ENCODE measurements at places on chromosomes 3 and 15.

GRCh38 chr15:74180881-74181602 is 7.5 kb downstream of the ISLR start:
- DNase-seq: no peak

- DNase-seq: no peak
These were observed 38.8 kb downstream of the IMPG2 start for GRCh38 chr3:101281521-101282030.

GRCh38 chr3:168688267-168688666 is 592.5 kb upstream of the GOLIM4 start:
- DNase-seq: no peak

DNA sequence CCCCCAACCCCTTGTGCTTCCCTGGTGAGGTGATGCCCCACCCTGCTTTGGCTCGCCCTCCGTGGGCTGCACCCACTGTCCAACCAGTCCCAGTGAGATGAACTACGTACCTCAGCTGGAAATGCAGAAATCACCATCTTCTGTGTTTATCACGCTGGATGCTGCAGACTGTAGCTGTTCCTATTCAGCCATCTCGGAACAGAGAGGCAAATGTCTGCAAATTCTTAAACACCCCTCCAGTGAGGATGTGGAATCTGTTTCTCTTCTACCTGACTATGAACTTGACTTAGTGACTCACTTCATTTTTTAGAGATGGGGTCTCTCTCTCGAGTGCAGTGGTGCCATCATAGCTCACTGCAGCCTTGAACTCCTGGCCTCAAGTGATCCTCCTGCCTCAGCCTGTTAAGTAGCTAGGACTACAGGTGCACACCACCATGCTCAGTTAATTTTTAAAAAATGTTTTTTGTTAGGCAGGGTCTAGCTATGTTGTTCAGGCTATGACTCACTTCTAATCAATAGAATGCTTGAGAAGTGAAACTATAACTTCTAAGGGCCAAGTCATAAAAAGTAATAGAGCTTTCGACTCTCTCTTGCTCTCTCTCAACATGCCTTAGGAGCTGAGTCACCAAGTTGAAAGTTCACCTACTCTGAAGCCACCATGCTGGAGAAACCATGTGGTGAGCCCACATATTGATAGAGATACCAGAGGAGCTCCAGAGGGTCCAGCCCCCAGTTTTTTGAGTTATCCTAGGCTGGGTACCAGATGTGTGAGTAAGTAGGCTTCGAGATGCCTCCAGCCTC is 11.5 kb upstream of the PARP14 start:
- no peak for DNase-seq

- DNase-seq: no peak
These were observed 40.1 kb upstream of the RASGRF1 start for GRCh38 chr15:79130535-79131130.

- no peak for DNase-seq
These were observed 4.5 kb downstream of the LRRC31 start for GRCh38 chr3:169865176-169865767.

- DNase-seq: no peak
These were observed 16.5 kb downstream of the HPS3 start for GRCh38 chr3:149145974-149146373.

DNA sequence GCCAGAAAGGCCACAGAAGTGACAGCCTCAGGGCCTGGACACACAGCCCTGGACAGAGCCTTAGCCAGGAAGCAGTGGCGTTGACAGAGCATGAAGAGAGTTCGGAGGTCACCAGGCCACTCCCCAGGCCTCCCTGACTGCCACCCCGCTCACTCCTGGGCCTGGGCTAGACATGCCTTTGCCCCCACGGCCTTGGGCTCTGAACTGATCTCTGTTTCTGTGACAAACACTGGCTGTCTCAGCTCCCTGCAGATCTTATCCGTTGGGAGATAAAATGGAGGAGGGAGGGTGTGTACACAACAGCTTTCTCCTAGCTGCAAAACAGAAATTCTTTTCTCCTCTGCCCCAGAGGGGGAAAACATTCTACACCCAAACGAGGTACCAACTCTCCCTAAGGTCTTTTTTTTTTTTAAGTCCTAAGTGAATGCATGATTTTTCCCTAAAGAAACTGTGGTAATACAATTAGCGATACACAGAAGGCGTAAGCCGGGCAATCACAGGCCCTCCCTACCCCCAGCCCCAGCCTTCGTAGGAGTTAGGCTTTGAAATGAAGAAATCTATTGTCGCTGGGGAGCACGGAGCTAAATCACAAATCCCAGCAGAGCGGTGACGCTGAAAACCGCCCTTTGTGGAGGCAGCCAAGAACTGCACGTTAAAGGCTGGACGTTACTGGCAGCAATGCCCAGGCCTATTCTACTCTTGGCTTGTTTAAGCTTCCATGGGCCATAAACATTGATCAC is 45.0 kb downstream of the SRGAP3 start:
- DNase-seq: no peak

DNA sequence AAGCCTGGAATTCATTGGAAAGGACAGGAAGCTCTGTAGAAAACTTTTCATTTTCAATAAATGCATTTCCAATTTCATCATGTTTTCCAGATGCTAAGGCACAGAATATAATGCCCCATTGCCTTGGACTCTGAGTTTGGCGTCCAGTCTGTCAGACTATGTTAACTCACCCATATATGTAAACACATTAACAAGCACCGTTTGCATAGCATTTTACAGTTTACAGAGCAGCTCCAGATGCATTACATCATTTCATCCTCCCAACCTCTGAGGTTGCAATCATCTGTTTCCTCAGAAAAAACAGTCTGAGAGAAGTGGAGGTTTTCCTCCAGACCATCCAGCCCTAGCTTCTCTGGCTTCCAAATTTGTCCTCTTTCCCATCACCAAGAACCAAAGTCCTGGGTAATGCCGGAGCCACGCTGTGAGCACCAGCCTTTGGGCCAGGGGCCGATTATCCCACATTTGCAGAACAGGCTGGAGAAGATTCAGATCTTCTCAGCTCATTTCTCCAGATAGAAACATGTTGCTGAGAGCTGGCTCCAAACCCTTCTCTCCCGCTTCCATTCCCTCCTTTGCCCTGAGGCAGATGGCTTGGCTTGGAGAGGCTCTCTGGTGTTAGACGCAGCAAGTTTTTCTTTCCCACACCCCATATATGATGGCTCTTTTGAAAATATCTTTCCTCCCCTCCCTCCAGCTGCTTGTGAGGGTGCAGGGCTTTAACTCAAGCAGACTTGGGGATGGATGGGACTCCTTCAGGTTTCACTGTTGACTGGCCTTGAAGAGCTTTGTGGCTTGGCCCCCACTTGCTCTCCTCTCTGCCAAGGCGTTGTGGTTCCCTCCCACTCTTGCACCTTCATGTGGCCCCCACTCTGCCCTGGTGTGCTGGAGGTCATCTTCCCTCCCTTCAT is 26.0 kb downstream of the CYP19A1 start:
- DNase-seq: no peak

DNA sequence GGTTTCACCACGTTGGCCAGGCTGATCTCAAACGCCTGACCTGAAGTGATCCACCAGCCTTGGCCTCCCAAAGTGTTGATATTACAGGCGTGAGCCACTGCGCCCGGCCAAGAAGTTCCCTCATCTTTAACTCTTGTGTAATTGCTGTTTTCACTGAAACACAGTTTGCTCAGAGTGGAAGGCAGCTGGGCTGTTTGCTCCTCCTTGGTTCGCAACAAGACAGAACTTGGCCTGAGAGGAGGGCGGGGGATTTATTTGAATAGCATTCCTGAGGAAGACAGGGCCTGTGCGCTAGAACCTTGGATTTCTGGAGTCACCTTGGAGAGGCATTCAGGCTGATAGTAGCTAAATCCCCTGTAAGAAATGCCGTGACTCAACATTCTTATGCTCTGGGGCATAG is 226.7 kb upstream of the MCTP2 start:
- DNase-seq: no peak

- DNase-seq: no peak
These were observed 434.1 kb downstream of the OCA2 start for GRCh38 chr15:27665002-27665401.

DNA sequence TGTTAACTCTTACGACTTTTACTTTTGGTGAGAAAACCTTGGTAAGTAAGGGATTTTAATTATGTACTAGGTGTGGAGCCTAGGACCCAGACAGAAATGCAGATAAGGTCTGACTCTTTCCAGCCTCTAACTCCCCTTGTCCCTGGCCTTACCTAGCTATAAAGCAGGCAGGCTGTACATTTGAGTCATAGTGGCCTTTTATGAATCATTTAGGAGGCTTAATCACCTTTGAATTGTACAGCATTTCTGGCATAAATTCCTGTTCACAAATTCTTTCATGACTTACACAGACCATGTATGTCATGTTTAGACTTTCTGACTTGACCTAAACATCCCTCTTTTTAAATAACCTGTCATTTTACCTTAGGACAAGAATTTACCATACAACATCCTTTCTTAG is 47.4 kb downstream of the CHCHD4 start:
- DNase-seq: no peak

GRCh38 chr3:17938313-17938712 is 195.9 kb upstream of the TBC1D5 start:
- no peak for DNase-seq

DNA sequence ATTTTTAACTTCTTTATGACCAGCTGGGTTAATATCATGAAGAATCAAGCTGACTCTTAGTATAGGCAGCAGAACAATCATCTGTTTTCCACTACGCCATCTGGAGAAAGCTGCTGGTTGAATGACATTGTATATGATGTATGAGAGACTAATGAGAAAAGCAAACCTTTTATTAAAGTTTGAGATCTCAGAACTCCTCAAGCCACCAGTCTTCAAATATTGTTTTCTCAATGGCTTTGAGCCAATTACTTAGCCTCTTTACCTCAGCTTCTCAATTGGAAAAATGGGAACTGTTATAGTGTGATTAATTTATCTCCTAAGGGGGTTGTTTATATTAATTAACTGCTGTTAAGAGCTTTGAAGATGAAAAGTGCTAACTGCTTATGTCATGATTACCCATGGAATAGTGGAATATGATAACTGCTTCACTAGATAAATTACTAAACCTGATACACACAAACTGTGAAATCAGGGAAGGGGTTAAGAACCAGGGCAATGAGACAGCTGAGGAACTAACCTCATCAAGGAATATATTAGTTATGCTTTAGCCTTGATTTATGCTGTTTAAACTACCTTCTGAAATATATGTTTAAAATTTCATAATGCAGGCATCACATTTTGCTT is 330.1 kb downstream of the SOX2 start:
- DNase-seq: peak; percentile 81

DNA sequence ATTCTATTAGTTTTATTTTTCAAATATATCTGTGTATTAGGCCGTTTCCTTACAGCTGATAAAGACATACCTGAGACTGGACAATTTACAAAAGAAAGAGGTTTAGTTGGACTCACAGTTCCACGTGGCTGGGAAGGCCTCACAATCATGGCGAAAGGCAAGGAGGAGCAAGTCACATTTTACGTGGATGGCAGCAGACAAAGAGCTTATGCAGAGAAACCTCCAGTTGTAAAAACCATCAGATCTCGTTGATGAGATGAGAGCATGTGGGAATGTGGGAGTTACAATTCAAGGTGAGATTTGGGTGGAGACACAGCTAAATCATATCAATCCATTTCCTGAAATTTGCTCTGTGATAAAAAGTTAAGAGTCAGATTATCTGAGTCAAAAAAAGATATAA is 2.3 kb upstream of the GOLGA8A start:
- DNase-seq: no peak

DNA sequence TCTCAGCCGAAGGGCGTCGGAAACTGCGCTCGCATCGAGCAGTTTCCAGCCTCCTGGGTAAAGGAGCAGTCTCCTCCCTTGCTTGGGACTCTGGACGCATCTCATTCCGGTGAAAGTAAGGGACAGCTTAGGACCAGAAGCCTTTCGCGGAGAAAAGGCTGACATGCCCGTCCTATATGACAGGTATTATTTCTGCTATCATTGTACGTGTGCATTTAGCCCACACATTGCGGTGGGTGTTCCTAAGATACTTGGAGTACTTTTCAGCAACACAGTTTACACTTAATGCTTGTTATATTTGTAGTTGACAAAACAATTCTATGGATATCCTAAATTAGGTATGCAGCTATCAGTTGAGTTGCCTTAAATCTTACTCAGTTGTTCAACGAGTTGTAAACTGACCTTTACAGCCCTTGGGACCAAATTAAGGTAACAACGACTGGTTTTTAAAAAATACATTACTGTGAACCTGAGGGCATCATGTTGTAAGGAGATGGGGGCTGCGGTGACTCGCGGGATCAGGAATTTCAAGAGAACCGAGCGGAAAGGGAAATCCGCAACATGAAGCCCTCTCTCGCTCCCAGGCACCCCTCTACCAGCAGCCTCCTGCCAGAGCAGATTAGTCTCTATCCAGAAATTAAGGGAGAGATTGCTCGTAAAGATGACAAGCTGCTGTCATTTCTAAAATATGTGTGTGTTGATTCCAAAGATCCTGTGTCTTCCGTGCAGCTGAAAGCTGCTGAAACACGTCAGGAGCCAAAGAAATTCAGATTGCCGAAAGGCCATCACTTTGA is 632 bp upstream of the COPS2 start:
- no peak for DNase-seq

GRCh38 chr15:101492766-101493692 is 3.5 kb upstream of the PCSK6 start:
- DNase-seq: no peak

DNA sequence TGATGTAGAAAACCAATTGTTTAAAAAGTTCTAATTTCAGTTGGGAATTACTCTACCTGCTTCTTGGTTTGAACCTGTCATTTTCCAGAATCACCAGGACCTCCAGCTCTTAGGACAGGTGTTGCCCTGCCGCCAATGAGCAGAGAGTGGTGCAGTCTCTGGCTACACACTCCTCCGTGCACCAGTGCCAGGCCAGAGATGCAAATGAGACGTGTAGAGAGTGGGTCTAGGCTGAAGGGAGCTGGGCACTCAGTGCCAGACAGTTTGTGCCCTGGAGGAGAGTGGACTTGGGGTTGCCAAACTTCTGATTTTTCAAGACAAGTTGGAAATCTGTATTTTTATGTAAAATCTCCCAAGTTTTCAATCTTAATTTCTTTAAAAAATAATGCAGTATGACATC is 566.2 kb downstream of the MAGI1 start:
- no peak for DNase-seq

DNA sequence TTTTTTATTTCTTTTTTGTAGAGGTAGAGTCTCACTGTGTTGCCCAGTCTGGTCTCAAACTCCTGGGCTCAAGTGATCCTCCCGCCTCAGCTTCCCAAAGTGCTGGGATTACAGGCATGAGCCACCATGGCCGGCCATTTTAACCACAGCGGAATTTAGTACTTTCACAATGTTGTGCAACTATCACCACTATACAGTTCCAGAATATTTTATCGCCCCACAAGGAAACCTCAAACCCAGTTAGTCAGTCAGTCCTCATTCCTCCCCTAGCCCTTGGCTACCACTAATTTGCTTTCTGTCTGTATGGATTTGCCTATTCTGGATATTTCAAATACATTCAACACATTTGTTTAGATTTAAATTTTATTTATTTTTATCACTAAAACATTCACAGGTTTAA is 15.5 kb upstream of the HOMER2 start:
- no peak for DNase-seq

GRCh38 chr3:106533093-106533787 is 664.4 kb upstream of the CBLB start:
- DNase-seq: no peak
